ENCODE measurements at places on chromosomes 7 and 10. TPM values are rescaled to one million over a fixed set of nuclear protein-coding genes. Genes with fewer than 3 reads are reported as not detected.

RASA4B gene
- 4.8 TPM for total RNA-seq

GRCh38 chr10:115026056-115026745 is 67.0 kb upstream of the ATRNL1 start:
- no peak for DNase-seq
- no peak overlapping the region for H3K27ac ChIP-seq
- no peaks in the 10 kb centered on the region for H3K36me3 ChIP-seq
- no peaks in the 10 kb centered on the region for H3K4me1 ChIP-seq
- no peaks in the 10 kb centered on the region for H3K27me3 ChIP-seq
- no peak overlapping the region for H3K4me3 ChIP-seq

GRCh38 chr7:157073335-157073734 is 62.9 kb upstream of the MNX1 start:
- H3K27ac ChIP-seq: no peak overlapping the region
- no peaks in the 10 kb centered on the region for H3K36me3 ChIP-seq
- no peaks in the 10 kb centered on the region for H3K4me1 ChIP-seq
- H3K27me3 ChIP-seq: peaks cover 5% of the 10 kb centered on the region
- no peak for DNase-seq
- H3K4me3 ChIP-seq: no peak overlapping the region

DNA sequence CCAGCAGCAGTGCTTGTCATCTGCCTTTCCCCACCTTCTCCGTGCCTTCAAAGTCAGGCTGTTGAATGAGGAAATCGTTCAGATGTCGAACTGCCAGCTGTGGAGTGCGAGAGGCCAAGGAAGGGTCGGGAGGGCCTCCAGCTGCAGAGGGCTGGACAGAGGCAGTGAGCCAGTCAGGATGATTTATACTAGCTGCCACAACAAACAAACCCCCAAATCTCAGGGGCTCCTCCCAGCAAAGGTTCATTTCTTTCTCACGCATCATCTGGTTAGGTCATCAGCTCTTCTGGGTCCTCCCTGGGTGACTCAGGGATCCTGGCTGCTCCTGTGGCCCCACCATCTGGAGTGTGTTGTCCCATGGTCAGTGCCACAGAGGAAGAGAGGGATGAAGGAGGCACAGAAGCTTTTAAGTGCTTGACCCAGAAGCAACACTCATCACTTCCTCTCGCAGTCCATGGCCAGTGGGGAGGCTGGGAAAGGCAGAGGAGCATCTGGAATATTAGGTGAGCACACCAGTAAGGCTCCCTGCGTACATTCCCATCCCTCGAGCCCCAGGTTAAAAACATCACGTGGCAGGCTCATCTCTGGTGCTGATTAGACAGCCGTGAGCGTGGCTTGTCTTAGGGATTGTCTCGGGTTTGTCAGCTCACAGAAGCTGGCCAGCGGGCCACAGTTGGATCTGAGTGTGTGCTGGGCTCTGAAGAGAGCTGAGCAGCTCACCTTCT is 140.7 kb downstream of the RGS10 start:
- no peaks in the 10 kb centered on the region for H3K27me3 ChIP-seq
- peak overlapping the region; percentile 77 for H3K27ac ChIP-seq
- no peak for DNase-seq
- H3K36me3 ChIP-seq: peaks cover 32% of the 10 kb centered on the region
- no peak overlapping the region for H3K4me3 ChIP-seq

DNA sequence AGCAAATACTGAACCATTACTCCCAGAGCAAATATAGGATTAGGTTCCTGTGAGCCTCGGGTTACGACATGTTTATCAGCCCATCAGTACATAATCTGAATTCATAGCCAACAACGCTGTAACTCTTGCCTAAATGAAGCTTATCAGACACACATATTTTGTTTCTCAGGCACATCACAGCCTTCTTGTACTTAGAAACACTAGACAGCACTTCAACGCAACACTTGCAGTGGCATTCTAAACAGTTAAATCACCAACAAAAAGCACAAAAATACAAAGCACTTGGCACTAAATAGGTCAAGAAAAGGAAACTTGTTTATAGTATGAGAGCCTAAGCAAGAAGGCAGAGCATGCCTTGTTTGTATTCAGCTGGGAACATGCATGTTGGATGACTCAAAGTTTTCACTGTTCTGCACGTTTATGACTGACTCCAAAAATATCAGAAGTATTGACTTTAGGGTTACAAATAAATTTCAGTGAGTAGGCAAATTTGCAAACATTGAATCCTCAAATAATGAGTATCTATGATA is 75.0 kb downstream of the VPS50 start:
- H3K27me3 ChIP-seq: no peaks in the 10 kb centered on the region
- H3K27ac ChIP-seq: no peak overlapping the region
- H3K36me3 ChIP-seq: no peaks in the 10 kb centered on the region
- no peak for DNase-seq
- no peak overlapping the region for H3K4me3 ChIP-seq

DNA sequence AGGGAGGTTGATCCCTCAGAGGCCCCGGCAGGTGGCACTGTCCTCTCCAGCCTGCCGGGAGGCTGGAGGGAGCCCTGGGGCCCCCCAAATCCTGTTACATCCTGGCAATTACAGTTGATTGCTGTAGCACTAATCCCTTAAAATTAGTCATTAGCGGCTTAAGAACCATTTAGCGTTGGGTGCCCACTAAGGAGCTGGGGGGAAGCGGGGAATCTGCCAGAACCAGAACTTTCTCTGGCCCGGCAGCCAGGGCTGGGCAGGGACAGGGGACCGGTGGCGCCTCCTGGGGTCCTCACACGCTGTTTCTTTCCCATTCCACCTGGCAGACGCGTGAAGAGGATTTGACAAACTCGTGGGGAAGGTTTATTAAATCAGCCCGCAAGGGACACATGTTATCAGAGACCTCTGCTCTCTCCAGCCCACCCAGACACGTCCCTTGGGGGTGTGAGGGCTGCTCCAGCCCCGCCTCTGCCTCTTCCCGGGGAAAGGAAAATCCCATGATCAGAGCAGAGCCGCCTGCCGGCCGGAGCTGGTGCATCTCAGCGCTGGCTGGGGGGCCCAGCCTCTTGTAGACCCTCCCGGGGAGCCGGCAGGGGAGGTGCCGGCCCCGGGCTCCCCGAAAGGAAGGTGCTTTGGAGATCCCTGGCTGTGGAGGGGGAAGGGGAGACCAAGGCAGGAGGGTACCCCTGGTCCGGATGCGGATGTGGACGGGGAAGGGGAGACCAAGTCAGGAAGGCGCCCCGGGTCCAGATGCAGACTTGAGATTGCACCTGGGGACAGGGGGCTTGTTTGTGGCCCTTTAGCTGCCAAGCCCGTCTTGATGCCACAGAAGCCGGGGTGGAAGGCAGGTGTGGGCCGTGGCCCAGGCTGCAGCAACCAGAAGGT is 142.7 kb downstream of the ELFN1 start:
- H3K36me3 ChIP-seq: no peaks in the 10 kb centered on the region
- no peak overlapping the region for H3K4me3 ChIP-seq
- DNase-seq: no peak
- no peaks in the 10 kb centered on the region for H3K27me3 ChIP-seq

DNA sequence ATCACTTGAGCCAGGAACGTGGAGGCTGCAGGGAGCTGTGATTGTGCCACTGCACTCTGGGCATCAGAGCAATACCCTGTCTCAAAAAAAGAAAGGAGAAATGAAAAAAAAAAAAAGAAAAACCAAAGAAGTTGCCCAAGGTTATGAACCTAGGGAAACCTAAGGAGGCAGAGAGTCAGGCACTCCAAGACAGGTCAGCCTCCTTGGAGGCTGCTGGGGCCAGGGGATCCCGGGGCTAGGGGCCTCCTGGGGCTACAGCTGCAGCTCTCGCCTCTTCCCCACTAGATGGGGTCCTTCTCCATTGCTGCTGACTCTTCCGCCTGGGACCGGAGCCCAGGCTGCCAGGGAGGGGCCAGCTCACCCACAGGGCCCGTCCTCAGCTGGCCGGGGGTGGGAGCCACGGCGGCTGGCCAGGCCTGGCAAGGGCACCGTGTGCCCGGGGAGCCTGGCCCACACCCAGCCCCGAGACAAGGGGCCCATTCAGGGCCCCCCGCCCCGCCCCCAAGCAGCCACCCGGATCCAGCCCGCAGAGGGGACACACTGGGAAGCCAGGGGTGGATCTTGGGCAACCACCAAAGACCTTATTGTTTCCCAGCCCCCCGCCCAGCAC is 1.7 kb upstream of the SPACDR start:
- peaks cover 22% of the 10 kb centered on the region for H3K36me3 ChIP-seq
- peak; percentile 88 for DNase-seq
- H3K27me3 ChIP-seq: no peaks in the 10 kb centered on the region
- H3K27ac ChIP-seq: peak overlapping the region; percentile 0
- H3K4me3 ChIP-seq: no peak overlapping the region
- H3K4me1 ChIP-seq: peaks cover 25% of the 10 kb centered on the region

GRCh38 chr7:43628431-43628830 is 45.5 kb downstream of the STK17A start:
- peaks cover 9% of the 10 kb centered on the region for H3K4me1 ChIP-seq
- H3K27me3 ChIP-seq: no peaks in the 10 kb centered on the region

- peak overlapping the region; percentile 40 for H3K27ac ChIP-seq
- H3K4me1 ChIP-seq: no peaks in the 10 kb centered on the region
- peaks cover 14% of the 10 kb centered on the region for H3K36me3 ChIP-seq
- H3K4me3 ChIP-seq: no peak overlapping the region
- DNase-seq: no peak
- H3K27me3 ChIP-seq: no peaks in the 10 kb centered on the region
These were observed 99.7 kb downstream of the MAPK8 start for GRCh38 chr10:48406204-48406603.

DNA sequence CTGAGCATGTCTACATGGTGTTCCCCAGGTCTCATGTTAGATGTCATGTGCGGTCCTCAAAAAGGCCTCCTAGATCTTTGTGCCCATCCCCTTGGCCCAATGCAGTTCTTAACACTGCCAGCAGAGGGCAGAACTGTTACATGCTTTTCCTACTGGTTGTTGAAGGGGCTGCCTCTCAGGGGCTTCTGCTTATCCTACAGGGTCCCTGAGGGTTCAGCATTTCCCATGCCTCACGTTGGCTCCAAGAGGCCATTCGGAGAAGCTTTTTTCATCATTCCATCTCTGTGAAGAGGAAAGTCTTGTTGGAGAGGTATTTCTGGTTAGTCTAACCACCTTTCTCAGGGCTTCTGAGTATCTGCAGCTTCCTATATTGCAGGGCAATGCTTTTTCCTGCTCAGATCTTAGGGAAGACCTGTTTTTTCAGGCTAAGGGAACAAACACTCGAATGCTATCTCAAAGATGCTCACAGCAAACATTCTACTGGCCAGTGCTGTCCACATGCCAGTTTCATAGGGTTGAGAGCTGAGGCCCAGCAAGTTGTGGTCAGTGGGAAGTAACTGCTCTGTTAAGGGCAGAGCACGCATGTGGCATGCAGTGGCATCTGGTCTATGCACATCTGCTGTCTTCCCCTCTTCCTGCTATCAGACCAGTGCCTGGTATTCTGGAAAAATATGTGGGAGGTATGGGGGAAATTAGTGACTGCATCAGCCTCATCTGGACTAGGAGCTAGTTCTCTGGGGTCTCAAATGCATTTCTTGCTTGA is 31.5 kb downstream of the MBL2 start:
- peak; percentile 35 for DNase-seq
- no peak overlapping the region for H3K4me3 ChIP-seq
- no peaks in the 10 kb centered on the region for H3K36me3 ChIP-seq
- no peaks in the 10 kb centered on the region for H3K4me1 ChIP-seq

GRCh38 chr10:37379991-37380390 is 254.6 kb downstream of the ANKRD30A start:
- H3K27me3 ChIP-seq: no peaks in the 10 kb centered on the region
- no peaks in the 10 kb centered on the region for H3K36me3 ChIP-seq
- no peak overlapping the region for H3K4me3 ChIP-seq
- DNase-seq: no peak
- H3K27ac ChIP-seq: no peak overlapping the region

GRCh38 chr7:156816943-156817572 is 75.9 kb downstream of the LMBR1 start:
- no peaks in the 10 kb centered on the region for H3K36me3 ChIP-seq
- no peak overlapping the region for H3K27ac ChIP-seq
- H3K4me3 ChIP-seq: no peak overlapping the region
- no peaks in the 10 kb centered on the region for H3K27me3 ChIP-seq
- DNase-seq: no peak

GRCh38 chr7:158740013-158740656 is 35.5 kb upstream of the NCAPG2 start:
- H3K27ac ChIP-seq: peak overlapping the region; percentile 10
- H3K36me3 ChIP-seq: peaks cover 87% of the 10 kb centered on the region
- H3K27me3 ChIP-seq: no peaks in the 10 kb centered on the region
- H3K4me3 ChIP-seq: no peak overlapping the region

GRCh38 chr10:78752708-78753107 is 316.1 kb upstream of the ZMIZ1 start:
- H3K36me3 ChIP-seq: no peaks in the 10 kb centered on the region
- peaks cover 6% of the 10 kb centered on the region for H3K4me1 ChIP-seq
- H3K27ac ChIP-seq: no peak overlapping the region
- no peak overlapping the region for H3K4me3 ChIP-seq
- H3K27me3 ChIP-seq: no peaks in the 10 kb centered on the region
